ENCODE measurements at places on chromosomes 4 and X. TPM values are rescaled to one million over a fixed set of nuclear protein-coding genes. Genes with fewer than 3 reads are reported as not detected.
A peak's percentile ranks its signal among the peaks of the same experiment; 100 is the strongest.

FAM47E gene
- 0.07 TPM for total RNA-seq

DNA sequence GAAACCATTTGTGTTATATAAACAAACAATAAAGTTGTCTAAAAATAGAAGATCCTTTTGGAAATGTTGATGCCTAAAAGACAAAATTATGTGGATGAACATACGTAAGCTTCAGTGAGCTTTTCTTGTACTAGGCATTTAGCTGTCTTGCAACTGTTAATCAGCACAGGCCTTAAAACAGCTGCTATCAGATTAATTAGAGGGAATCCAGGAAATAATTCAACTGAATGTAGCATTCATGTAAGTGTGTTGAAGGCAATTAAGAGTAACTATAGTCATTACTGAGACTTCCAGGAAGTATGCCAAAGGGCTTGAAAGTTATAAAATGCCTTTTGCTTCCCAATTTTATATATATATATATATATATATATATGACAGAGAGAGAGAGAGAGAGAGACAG, 248.7 kb downstream of the IL1RAPL1 start:
- no peak for DNase-seq

DNA sequence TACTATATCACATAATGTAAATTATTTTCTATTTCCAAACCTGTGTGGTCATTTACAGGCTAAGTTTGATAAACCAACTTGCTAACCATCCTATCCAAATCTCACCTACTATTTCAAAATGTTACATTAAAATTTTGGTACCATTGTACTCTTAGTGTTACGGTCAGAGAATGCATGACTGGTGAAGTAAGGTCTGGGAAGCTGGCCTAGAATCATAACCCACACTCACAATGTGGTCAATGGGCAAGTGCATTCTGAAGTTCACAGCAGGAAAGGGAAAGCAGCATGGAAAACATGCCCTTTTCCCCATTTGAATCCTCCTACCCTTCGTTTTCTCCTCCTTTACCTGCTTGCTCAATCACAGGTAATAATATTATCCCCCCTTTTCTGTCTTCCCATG, 54.4 kb downstream of the PPP3CA start:
- DNase-seq, result no peak

- DNase-seq, result no peak
These were observed 68.1 kb downstream of the SORBS2 start for GRCh38 chr4:185743722-185744487.

SPANXA1 gene
- not detected for total RNA-seq

GRCh38 chr4:107133965-107134653, 98.0 kb upstream of the DKK2 start:
- no peak for DNase-seq

GRCh38 chr4:15690020-15690809, 8.6 kb downstream of the FAM200B start:
- DNase-seq, result peak; percentile 68

DNA sequence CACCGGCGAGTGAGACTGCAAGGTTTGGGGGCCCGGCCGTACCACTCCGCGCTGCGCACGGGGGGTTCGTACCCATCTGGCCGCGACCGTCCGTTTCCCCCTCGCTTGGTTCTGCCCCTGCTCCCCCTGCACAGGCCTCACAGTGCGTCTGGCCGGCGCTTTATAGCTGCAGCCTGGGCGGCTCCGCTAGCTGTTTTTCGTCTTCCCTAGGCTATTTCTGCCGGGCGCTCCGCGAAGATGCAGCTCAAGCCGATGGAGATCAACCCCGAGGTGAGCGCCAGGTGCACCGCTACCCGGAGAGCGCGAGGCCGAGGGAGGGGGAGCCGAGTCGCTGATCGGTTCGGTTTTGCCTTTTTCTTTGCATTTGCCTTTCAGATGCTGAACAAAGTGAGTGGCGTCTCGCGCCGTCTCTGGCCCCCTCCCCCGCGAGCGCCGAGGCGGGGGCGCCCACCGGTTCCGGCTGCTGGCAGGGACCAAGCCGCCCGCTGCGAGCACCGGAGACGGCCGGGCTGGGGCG, at the start of gene UCHL1:
TSS of gene UCHL1 (plus strand) at position 189 of the 517 bp plus-strand sequence. CDS start at position 238, 49 bp downstream.
- DNase-seq, result no peak

GRCh38 chr4:2837904-2838496, 5.6 kb upstream of the ADD1 start:
- no peak for DNase-seq

DNA sequence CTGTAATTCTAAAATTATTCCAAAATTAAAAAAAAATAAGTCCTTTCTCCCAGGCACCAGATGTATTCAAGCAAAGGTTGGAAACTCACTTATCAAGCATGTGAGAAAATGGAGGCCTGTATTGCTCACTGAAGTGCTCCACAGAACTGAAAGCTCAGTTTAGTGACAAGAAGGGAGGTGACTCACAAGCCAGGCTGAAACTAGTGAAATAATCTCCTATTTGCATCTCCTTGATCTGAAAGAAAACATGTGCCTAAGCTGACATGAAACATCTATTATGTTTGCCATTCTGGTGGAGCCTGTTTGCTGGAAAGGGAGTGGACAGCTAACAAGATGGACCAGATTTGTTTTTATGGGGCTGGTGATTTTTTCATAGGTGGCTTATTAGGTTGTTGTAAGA, 54.0 kb upstream of the AMELX start:
- peak; percentile 16 for DNase-seq

SPANXA2 gene
- total RNA-seq, result not detected

DNAAF6 gene
- not detected for total RNA-seq

DNA sequence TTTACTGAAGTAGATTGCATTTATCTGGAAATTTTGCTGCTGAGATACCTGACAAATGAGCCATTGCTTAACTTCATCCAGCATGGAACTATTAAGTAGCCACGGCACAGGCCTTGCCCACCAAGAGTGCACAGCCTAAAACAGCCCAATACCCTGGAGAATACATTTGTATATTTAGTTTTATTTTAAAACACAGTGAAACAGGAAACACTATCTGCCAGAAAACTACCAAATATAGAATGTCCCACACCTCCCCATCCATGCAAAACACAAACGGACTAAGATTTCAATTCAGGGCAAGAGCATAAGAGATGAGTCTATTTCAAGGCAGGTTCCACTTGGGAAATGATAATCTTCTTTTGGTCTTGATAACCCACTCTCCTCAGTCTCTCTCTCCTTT, 57.1 kb downstream of the MAML3 start:
- DNase-seq, result no peak

DNA sequence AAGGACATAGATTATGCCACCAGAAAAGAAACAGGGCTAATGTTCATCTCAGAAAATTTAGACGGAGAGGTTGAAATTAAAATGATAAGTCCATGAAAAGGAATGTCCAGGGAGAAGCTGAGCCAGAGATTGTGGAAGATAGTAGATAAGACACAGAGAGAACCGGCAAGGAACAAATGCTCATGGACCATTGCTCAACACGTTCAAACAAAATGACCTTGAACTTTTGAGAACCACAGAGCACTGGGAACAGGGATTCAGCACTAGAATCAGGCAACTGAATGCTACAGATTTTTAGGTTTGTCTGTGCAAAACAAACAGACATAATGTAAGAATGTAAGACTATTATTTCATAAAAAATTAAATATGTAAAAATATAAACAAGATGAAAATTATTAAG, 206.3 kb downstream of the PDGFC start:
- no peak for DNase-seq

PQBP1 gene
- 84.6 TPM for total RNA-seq

- DNase-seq, result no peak
These were observed 61.7 kb upstream of the C4orf50 start for GRCh38 chr4:6079965-6080364.

DNA sequence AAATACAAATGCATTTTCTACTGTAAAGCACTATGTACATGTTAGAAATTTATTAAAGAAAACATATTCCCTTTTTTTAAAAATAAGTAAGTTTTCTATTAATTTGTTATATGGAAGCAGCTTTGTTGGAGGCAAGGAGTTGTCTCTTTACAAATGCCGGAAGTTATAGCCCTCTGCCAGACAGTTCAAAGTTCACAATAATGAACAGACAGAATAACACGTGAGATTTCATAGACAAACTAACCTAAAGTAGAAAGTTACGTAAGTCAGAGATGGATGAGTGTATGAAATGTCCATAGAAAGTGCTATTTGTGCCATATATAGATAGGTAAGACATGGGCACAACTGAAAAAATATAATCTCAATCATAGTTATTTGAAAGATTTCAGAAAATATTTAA, 43.9 kb upstream of the NEIL3 start:
- DNase-seq, result no peak

ADAM29 gene
- not detected for total RNA-seq

CDS1 gene
- 12.9 TPM for total RNA-seq

DNA sequence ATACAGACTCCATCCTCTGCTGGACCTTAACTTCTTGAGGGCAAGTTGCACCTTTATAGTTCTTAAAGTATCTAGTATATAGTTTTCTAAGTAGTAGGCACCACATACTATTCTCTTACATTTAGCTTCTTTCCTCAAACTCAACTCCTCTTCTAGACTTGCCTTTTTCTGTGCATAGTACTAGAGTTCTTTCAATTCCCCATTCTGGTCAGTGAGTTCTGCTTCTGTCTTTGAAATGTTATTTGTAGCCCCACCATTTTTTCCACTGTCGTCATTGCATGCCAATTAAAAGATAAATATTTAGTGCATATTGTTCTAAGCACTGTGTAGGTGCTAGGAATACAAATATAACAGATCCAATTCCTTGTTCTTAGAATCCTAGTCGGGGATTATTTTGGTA, 31.6 kb downstream of the CDKL5 start:
- no peak for DNase-seq

DNA sequence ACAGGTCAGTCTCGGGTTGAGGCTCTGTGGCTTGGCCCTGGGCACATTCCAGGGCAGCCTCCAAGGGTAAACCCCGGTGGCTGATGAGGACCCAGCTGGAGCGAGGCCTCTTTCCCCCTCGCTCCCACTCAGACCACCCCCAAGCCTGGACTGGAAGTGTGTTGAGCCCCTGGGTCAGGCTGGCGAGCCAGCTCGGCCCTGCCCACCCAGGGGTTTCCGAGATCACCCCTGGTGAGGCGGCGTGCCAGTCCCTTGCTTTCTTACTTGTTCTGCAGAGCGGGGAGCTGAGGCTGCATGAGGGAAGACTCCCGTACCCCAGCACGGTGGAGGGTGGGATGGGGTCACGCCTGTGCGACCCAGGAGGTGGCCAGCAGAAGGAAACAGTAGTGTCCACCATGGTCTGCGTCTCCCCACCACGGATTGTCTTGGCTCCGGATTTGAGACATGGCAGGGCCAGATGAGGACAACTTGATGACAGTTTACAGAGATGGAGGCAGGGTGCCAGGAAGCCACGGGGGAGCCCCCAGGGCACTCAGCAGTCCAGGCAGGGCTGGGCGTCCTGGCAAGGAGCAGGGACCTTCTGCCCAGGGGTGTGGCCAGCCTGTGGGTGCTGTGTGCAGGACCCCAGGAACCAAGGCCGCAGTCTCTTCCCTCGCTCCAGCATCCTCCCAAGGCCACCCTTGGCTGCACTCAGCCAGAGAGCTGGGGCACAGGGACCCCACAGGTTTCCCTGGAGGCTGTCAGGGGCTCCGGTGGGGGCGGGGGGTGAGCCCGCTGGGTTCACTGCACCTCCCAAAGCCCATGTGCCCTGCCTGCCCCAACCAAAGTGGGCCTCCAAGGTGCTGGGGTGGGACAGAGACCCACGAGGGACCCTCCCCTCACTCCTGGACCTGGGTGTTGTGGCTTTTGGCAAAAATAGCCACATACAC, 6.6 kb upstream of the FGFRL1 start:
- DNase-seq, result no peak

BTK gene
- total RNA-seq, result 0.14 TPM

- no peak for DNase-seq
These were observed 76.9 kb downstream of the DHX15 start for GRCh38 chr4:24507439-24507838.

CACNA1F gene
- total RNA-seq, result 0.12 TPM

DNA sequence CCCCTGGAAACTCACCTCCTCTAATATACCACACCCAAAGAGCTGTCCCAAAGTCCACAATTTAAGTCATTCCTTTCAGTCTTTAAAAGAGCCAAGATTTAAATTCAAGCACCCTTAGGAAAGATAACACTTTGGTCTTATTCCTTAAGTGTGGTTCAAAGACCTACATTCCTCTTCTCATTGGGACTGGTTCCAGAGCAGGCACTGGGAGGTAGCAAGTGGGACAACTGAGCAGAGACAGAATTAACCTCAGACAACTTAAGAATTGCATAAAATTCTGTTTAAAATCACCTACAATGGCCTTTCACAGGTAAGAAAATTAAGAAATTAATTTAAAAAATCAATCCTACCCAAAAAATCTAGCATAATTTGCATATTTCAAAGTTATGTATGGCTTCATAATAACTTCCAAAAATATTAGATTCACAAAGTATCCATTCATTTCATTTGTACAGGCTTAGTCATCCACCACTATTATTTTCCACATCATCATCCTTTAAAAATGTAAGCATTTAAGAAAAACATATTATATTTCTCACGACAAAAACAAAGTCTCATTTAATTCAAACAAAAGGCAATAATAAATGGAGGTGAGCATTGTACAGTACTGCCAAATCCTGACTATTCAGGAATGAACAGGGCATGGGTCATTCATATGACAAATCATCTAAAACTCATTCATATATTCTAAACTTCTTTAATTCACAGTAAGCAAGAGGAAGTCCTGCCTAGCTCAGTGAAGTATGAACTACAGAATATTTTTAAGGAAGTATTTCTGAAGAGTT, 13.6 kb downstream of the PRSS12 start:
- no peak for DNase-seq

MAGEB1 gene
- not detected for total RNA-seq

GRCh38 chr4:72326692-72327632, 242.1 kb downstream of the ADAMTS3 start:
- DNase-seq, result no peak

MAGEA8 gene
- not detected for total RNA-seq

XK gene
- total RNA-seq, result 0.63 TPM

DNA sequence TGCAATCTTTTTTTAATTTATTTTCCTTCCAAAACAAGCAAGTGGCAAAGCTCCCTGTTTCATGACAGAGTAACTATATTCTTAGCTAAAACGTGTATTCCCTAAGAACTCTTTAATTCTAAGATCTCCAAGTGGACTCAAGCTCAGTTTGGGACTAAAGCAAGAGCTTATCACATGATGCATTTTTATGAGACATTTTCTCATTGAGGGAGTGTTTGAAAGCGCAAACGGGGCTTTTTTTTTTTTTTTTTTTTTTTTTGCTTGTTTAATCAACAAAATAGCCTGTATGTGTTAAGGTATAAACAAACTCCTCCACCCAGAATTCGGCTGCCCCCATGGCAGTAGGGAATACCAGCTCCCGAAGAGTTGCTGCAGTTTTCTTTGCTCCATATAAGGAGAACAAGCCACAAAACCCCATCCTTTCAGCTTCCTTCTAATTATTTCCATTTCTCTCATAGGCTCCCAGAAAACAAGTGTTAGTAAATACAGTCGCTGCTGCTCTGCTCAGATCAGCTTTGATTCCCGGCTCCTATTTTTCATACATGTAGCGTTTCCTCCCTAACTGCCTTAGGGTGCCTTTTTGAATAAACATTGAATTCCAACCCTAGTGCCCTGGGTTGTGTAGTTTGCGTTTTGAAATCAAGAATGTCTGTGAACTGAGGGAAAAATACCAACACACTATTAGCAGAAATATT, 669 bp upstream of the PPARGC1A start:
- DNase-seq, result no peak
